A549 treated with Mapracorat at 1 μM for 4 hours (cell line): ENCODE measurements at places on chromosomes 6 and 20. TPM values are rescaled to one million over a fixed set of nuclear protein-coding genes. Genes with fewer than 3 reads are reported as not detected.

Gene FHL5
- not detected in 5 replicates for total RNA-seq

Gene ASIP
- total RNA-seq: not detected in 5 replicates

Gene BEND6
- total RNA-seq: 0.70 to 0.99 TPM (median 0.87 TPM) in 5 replicates

Gene C20orf144
- total RNA-seq: 0.07 to 0.13 TPM (median 0.08 TPM) in 4 of 5 replicates, not detected in the other

Gene BIRC7
- 2.2 to 3.6 TPM (median 3.0 TPM) in 5 replicates for total RNA-seq

Gene MYB
- 0.57 to 1.2 TPM (median 0.77 TPM) in 5 replicates for total RNA-seq

Gene RAB44
- 0.03 to 0.06 TPM (median 0.04 TPM) in 4 of 5 replicates, not detected in the other for total RNA-seq

Gene C6orf132
- total RNA-seq: 1.9 to 3.0 TPM (median 2.5 TPM) in 5 replicates

Gene SPINT4
- not detected in 5 replicates for total RNA-seq

Gene OOEP
- not detected in 5 replicates for total RNA-seq

Gene ECT2L
- not detected in 5 replicates for total RNA-seq
